ENCODE measurements at places on chromosomes 7 and 10.

- no peak for DNase-seq
Measured at GRCh38 chr10:103192089-103192450, 1.0 kb downstream of the NT5C2 start.

DNA sequence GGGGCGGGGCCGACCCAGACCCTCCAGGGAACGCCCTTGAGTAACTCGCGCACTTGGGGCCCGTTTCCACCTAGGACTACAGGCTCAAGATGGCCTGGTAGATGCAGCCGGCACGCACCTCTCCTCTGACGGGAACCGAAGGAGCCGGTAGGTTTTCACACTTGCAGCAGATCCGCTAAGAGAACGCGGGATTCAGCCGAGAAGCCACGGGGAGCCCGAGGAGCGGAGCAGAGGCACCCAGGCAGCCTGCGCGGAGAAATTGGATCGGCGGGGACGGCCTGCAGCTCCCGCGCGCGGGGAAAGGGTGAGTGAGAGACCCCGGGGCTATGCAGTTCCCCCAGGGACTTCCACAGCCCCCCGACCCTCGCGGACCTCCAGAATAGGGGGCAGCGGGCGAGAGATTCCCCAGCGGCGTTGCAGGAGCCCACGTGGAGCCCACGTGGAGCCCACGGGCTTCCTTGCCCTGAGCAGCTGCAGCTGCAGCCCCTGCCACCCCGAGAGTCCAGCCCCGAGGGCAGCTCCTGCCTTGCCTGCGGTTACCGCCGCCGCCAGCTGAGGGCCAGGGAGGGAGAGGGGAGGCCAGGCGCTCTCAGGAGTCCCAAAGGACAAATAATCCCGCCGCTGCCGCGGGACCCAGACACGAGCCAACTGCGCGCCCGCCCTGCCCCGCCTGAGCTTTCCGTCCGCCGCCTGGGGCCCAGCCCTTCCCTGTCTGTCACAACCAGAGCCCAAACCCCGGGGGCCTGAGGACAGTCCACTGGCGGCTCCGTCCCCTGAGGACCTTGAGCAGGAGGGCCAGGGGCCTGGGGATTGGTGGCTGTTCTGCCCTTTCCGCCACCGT is 13.1 kb downstream of the IFT22 start:
- peak; percentile 50 for DNase-seq

DNA sequence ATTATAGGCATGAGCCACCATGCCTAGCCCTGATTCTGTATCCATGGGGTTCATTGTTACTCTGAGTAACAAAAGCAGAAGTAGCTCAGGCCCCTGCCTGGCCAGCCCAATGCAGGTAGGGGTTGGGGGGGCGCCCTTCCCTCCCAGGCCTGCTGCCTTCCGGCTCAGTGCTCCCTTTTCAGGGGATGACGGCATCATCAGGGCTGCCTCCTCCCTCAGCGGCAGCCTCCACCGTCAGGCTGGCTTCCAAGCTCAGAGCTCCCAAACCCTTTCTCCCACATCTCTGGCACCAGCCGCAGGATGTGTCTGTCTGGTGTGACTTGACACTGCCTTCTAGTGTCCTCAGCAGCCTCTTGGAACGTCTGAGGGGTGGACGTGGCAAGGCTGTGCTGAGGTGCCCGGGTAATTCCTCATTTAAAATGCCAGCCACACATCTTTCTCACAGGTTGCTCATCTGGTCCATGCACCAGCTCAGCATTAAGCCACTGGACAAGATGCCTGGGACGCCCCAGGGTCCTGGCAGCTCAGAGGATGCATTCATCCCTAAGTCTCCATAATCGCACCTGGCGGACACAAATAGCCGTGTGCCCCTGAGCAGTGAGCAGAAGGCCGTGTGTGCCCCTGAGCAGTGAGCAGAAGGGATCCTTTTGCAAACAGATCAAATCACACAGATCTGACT is 38.2 kb downstream of the PAPOLB start:
- no peak for DNase-seq

DNA sequence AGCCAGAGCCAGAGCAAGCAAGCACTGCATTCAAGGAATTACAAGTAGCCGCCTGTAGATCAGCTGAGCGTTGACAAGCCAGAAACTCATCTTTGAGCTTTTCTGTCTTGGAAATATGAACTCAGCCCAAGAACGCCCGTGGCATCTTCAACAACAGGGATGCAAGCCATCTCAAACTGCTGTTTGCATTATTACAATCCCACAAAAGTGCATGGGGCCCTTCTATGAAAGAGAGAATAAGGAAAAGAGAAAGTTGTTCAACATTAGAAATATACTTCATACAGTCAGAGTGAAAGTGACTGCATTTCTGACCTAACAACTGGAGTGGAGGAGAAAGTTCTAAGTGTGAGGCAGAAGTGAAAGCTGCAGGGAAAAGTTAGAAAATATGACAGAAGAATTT is 6.5 kb downstream of the SGCE start:
- DNase-seq: no peak

DNA sequence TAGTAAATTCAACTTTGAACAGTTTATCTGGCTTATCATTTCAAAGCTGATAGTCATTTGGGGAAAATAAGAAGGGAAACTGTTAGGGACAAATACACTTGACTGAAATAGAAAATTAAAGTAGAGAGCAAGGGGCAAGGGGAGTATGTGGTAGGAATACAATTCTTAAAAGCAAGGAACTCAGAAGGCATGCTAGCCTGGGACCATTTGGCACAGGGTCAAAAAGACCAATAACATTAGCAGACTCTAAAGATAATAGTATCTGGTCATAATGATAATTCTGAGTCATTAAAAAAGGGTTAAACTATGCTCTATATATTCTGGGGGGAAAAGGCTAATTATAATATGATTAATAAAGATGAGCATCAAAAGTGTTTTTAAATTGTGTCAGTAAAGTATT is 112.2 kb downstream of the CNOT4 start:
- DNase-seq: no peak

DNA sequence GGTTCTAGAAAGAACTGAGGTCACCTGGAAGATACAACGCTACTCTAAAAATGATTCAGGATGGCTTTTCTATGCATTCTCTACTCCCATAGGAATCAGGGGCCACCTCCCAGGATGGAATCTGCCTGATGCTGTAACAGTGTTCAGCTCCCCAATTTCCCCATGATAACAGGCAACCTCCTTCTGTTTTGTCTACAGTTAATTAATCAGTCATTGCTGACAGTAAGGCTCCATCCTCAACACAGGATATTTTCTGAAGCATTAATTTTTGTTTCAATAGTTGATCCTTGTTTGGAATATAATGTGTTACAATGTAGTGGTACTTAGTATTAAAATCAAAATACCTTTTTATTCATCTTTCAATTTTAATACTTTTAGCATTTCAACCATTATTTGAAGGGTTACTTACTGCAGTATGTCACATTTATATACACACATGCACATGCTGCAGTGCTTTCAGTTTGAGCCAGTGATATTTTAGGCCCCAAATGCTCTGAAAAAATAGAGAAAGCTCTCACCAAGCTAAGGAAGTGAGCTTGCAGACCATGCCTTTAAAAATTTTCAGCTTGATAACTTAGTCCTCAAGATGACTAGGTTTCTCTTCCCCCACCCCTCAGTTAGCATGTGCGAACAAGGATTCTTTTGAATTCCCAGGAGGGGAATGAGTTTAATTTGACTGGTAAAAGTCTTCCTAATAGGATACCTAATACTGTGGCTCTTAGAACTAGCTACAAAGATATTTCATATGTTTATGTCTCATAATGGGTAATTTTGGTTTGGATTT is 592 bp upstream of the PIK3CG start:
- DNase-seq: no peak

DNA sequence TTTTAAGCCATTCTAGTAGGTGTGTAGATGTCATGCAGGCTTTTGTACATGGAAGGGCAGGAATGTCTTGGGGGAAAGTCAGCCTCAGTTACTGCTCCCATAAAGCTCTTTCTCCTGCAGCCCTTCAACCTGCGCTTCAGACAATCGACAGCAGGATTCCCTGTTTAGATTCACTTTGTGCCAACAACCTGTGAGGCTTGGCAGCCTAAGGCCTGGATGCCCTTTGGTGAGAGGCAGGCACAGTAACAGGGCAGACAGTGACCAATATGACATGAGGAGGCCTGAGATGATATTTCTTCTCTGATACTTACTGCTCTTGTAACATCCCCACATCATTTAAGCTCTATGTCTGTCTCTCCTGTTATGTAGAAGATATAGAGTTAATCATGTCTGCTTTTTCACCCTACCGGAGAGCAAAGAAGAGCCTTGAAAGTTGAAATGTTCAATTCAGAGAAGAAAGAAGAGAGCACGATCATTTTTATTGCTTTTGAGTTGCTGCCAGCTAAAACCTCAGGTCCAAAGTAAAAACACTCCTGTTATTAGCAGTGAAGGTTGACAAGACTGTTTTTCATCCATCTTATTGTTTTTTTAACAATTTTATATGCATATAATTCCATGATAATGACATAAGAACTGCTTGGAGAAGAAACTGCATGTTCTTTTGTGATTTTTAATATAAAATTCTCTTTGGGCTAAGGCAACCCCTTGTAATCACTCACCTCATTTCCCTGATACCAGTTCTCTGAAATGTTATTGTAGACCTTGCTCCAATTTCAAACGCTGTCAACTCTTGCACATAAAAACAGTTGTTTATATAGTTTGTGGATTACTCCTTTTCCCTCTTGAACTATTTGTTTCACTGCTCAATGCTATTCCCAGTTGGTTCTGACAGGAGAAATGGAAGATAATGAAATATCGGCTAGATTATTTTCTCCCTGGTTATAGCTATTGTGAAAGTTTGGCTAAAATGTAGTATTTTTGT is 140.9 kb downstream of the GALNT17 start:
- no peak for DNase-seq

Data from HTR-8/SVneo (cell line).